ENCODE measurements at places on chromosomes 11 and 22. TPM values are rescaled to one million over a fixed set of nuclear protein-coding genes. Genes with fewer than 3 reads are reported as not detected.

DNA sequence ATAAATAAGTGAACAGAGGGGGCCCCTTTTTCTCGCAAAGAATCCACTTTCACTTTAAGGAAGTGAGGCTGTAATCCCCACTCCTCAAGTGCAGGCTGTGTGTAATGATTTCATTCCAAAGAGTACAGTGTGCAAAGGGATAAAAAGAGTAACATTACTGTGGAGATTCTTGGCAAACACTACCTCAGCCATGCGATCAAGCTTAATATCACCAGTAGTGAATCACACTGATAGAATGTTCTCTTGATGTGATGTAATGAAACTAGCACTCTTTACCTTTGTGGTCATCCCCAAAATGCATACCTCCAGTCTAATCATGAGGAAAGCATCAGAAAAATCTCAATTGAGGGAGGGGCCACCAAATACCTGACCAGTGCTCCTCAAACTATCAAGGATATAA is 246.1 kb upstream of the CHORDC1 start:
- no peak overlapping the region for H3K27ac ChIP-seq
- no peaks in the 10 kb centered on the region for H3K27me3 ChIP-seq
- no peak overlapping the region for H3K4me3 ChIP-seq

DNA sequence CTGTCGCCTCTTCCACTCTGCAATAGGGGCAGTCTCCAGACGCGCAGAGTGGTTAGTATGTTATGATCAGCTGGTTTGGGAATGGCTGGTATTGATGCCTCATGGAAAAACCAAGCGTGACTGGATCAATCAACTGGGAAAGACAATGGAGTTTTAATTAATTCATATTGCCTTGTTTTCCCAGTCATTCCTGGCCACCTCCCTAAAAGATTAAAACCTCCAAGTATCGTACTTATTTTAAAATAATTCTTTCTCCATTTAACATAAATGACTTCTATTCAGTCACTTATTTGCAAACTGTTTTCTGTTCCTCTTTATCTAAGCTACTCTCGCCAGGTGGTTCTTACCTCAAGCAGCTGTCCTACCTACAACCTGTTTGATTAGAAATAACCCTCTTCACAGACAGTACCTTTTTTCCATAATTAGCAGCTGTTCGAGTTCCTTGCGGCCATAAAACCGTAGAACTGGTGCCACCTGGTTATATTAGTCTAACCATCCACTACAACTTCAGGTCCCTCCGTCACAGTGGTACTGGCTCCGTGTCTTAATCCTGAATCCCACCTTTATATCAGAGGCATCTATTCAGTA is 898 bp downstream of the ZNF215 start:
- no peak for DNase-seq
- H3K36me3 ChIP-seq, result no peaks in the 10 kb centered on the region
- no peak overlapping the region for H3K27ac ChIP-seq
- H3K27me3 ChIP-seq, result no peaks in the 10 kb centered on the region
- H3K4me1 ChIP-seq, result no peaks in the 10 kb centered on the region
- H3K4me3 ChIP-seq, result no peak overlapping the region

DNA sequence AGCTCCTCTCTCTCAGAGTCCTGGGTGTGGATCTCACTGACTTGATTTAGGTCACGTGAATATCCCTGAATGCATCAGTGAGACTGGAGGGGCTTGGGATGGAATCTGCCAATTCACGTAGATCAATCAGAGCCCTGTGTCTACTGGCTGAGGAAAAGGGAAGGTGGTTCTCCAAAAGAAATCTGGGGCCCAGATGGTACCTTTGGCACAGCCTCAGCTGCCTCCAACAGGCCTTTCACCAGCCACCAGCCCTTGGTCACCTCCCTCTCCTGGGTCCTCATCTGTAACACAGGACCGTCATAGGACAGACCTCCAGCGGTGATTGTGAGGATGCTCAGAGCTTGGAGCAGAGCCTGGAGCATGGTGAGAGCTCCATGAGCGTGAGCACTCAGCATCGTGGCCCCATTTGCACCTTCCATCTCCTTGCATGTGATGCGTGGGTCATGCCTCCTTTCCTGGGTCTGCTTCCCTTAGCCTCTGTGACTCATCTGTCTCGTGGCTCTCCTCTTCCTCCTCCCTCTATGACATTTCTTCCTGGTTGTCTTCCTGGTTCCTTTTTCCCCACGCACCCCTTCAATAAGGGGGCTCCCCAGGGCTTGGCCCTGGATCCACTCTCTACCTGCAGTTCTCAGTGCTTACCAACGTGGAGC is 7.5 kb upstream of the MIEF1 start:
- no peak for DNase-seq
- H3K36me3 ChIP-seq, result no peaks in the 10 kb centered on the region
- H3K27me3 ChIP-seq, result no peaks in the 10 kb centered on the region
- no peak overlapping the region for H3K4me3 ChIP-seq
- no peak overlapping the region for H3K27ac ChIP-seq
- peaks cover 3% of the 10 kb centered on the region for H3K4me1 ChIP-seq

Gene TYR
- not detected for total RNA-seq

Gene KRTAP5-9
- total RNA-seq, result not detected

Gene APOBEC3B
- 15.8 TPM for total RNA-seq

All from SJCRH30 (cell line).